Heart right ventricle (tissue), 16 donors: ENCODE measurements at places on chromosomes 13 and 19. TPM values are rescaled to one million over a fixed set of nuclear protein-coding genes. Genes with fewer than 3 reads are reported as not detected.

SIGLEC6 gene
- not detected for total RNA-seq

STARD13 gene
- 29.0 TPM for total RNA-seq

MIA gene
- total RNA-seq = 1.0 TPM

KLK10 gene
- total RNA-seq = 0.30 TPM

ACP7 gene
- not detected for total RNA-seq

DBP gene
- 30.0 TPM for total RNA-seq

ZFP30 gene
- 7.1 TPM for total RNA-seq

TMEM221 gene
- not detected for total RNA-seq

CPB2 gene
- not detected for total RNA-seq

FXYD7 gene
- 0.28 TPM for total RNA-seq

TNFRSF19 gene
- total RNA-seq = 38.7 TPM

LHB gene
- not detected for total RNA-seq

DNA sequence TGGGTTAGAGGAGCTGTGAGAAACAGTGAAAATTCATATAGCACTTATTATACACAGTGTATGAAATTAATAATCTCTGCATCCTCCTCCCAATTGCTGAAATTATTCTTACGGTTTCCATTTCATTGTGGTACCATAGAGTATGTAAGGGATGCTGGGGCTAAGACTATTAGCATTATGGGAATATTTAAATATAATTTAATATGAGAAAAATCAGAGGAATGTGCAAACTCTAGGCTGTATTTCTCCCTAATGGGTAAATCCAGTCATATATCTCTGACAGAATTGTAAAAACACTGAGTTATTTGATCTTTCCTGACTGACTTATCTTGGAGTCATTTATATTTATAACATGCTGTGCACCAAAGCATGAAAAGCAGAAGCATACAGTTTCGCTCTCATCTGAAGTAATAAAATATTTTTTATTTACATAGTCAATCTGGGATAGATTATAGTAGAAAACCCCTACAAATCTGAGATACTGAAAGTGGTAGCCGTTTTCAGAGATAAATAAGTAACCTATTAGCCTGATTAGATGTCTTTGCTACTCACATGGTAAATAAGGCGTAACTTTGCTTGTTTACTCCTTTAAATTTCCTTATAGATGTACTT, 34.9 kb downstream of the LRCH1 start:
- no peak for DNase-seq

- no peak for DNase-seq
These were observed 10.3 kb downstream of the EHD2 start for GRCh38 chr19:47723581-47723940.

DNA sequence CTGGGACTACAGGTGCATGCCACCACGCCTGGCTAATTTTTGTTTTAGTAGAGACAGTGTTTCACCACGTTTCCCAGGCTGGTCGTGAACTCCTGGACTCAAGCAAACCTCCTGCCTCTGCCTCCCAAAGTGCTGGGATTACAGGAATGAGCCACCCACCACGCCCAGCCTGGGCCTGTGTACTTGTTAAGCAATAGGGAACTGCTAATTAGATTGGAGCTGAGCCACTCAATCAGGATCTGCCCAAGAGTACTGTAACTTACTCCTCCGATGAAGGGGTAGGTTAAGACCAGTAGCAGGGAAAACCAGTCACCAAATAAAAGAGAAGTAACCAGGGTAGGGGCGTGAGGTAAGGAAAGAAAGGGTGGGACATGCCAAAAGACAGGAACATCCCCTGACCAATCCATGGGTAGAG, 2.3 kb downstream of the DDX39A start:
- DNase-seq = no peak

DNA sequence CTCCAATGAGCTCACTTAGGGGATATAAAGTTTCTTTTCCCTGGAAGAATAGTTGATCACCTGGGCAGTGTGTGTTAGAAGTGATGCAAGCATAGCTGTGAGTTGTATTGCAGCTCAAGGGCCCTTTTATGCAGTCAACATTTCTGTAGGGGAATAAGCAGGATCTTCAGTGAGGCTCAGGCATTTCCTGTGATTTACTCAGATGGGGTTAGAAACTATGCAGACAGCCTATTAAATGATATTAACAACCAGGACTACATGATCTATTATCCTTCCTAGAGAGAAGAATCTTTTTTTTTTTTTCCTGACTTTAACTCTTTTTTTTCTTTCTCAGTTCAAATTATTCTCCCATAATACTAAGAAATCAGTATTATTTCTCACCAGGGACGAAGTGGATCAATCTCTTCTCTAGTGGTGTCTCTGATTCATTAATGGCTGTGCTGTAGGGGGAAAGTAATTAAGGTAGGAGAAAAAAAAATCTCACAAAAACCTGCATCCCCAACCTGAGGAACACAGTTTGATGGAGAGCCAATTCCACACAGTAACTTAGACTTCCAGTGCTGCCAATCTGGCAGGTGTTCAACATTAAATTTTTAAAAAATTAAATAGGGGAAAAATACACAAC, 126.4 kb upstream of the SLC10A2 start:
- DNase-seq = no peak

GRCh38 chr19:18173054-18173571, 500 bp upstream of the IFI30 start:
- no peak for DNase-seq

GRCh38 chr13:44904967-44905366, 84.3 kb downstream of the NUFIP1 start:
- peak; percentile 13 for DNase-seq

- DNase-seq = no peak
These were observed 15.0 kb upstream of the EPSTI1 start for GRCh38 chr13:43006893-43007631.

GRCh38 chr19:31424861-31425620, 75.8 kb upstream of the TSHZ3 start:
- no peak for DNase-seq

GRCh38 chr13:91362908-91363307, 15.4 kb downstream of the MIR17HG start:
- no peak for DNase-seq

- no peak for DNase-seq
These were observed 165.6 kb downstream of the DLEU7 start for GRCh38 chr13:50677687-50678463.

DNA sequence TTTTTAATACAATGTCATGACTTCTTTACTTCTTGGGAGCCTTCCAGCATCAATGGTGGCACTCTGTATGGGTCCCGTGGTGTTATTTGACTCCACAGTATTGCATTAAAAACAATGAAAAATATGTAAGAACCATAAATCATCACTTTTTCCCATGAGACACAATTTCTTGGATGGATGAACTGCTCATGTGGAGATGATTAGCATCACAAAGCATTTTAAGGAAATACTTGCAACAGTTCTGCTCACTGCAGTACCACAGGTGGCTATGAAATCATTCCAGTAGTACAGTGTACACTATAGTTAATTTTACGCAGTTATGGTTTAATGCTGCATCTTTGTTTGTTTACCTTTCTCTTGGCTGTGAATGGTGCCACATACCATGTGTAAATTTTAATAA, 37.2 kb upstream of the C1QTNF9B start:
- DNase-seq = no peak

DNA sequence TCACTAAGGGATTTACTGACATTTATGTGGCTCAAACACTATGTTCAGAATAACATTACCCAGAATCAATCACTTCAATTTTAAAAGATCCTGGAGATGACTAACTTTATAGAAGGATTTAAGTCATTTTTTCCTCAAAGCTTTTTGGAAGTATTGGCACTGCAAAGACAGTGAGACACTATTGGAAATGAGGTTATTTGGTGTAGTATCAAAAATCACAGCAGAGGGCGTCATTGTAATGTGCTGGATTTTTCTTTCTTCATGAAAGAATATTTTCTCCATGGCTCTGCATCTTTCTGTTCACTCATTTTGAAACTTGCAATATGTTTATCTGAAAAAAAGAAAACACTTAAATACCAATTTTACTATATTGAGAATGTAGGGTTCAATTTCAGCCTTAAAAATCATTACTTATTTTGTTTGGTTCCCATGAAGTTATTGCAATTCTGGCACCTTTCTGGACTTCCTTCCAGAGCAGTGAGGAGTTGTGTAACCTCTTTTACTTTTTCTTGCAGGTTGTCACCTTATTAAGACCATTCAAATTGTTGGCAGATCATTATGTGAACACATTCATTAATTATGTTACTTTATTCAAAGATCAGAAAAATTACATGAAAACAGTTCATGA, 3.7 kb upstream of the CSNK1A1L start:
- peak; percentile 23 for DNase-seq

DNA sequence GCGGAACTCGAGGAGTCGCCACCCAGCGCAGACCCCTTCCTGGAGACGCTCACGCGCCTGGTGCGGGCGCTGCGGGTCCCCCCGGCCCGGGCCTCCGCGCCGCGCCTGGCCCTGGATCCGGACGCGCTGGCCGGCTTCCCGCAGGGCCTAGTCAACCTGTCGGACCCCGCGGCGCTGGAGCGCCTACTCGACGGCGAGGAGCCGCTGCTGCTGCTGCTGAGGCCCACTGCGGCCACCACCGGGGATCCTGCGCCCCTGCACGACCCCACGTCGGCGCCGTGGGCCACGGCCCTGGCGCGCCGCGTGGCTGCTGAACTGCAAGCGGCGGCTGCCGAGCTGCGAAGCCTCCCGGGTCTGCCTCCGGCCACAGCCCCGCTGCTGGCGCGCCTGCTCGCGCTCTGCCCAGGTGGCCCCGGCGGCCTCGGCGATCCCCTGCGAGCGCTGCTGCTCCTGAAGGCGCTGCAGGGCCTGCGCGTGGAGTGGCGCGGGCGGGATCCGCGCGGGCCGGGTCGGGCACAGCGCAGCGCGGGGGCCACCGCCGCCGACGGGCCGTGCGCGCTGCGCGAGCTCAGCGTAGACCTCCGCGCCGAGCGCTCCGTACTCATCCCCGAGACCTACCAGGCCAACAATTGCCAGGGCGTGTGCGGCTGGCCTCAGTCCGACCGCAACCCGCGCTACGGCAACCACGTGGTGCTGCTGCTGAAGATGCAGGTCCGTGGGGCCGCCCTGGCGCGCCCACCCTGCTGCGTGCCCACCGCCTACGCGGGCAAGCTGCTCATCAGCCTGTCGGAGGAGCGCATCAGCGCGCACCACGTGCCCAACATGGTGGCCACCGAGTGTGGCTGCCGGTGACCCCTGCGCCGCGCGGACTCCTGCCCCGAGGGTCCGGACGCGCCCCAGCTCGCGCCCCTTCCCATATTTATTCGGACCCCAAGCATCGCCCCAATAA, 2.3 kb downstream of the AMH start:
- no peak for DNase-seq

GRCh38 chr13:98118865-98119264, 24.0 kb upstream of the FARP1 start:
- no peak for DNase-seq

DNA sequence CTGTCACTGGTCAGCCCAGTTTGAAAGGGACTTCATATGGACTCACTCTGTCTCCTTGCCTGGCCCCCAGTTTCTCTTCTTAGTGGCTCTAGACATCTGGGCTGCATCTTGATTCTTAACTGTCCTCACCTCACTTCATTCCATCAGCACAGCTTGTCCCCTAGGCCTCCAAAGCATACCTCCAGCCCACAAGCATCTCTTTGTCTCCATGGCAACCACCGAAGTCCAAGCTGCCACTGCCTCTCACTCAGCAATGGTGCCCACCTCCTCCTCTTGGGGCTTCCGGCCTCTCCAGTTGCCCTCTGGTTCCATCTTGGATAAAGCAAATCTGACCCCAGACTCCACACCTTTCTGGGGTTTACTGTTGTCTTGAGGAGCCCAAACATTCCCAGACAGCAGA, 9.9 kb upstream of the KLHL26 start:
- no peak for DNase-seq
